ENCODE measurements at places on chromosomes 3 and 15. TPM values are rescaled to one million over a fixed set of nuclear protein-coding genes. Genes with fewer than 3 reads are reported as not detected.

The GOLGA8R gene
- 8.0 TPM for total RNA-seq

The KCNAB1 gene
- 33.1 TPM for total RNA-seq

The ADAMTS9 gene
- total RNA-seq, result 82.8 TPM

The SGO1 gene
- total RNA-seq, result 0.23 TPM

The TEX55 gene
- total RNA-seq, result not detected

The RMDN3 gene
- 23.6 TPM for total RNA-seq

DNA sequence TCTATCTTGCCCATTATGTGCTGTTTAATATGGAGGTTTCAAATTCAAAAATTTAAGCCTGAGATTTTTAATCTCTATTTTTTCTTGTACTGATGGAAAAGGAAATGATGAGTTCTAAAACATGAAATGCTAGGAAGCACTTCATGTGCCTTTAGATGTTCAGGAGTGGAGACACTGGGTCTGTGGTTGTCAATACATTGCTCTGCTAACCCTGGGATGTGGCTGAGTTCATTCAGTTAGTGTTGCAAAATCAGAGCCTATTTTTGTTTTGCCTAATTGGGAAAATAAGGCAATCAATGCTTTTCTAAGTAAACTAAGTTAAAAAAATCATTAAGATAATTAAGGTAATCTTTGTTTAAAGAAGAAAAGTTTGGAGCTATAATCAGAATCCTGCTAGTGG, 83.1 kb downstream of the DIPK2A start:
- no peak for DNase-seq

DNA sequence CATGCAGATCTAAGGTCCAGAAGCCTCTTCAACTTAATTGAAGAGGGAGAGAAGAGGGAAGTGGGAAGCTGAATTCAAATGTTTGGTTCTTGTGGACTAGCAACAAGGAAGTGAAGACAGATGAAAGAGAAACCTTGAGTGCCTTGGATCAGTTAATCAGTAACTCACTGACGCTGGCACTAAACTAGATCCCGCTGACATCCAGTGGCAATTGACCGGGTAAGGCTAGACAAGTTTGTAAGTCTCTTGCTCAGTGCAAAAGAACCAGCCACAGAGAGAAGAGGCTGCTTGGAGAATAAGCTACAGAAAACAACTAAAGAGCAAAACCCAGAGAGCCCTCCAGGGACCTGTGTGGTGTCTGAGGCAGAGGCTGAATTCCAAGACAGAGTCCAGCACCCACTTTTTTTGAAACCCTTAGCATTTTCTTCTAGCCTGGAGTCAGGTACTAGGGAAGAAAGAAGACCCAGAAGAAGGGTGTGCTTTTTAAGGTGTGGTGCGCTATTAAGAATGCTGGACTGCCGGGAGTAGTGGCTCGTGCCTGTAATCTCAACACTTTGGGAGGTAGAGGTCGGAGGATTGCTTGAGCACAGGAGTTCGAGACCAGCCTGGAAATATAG, 6.9 kb downstream of the PLCH1 start:
- DNase-seq, result no peak

- DNase-seq, result no peak
Measured at GRCh38 chr3:188170461-188171459, 16.8 kb downstream of the LPP start.

GRCh38 chr3:168051531-168052471, 43.9 kb downstream of the GOLIM4 start:
- DNase-seq, result no peak

DNA sequence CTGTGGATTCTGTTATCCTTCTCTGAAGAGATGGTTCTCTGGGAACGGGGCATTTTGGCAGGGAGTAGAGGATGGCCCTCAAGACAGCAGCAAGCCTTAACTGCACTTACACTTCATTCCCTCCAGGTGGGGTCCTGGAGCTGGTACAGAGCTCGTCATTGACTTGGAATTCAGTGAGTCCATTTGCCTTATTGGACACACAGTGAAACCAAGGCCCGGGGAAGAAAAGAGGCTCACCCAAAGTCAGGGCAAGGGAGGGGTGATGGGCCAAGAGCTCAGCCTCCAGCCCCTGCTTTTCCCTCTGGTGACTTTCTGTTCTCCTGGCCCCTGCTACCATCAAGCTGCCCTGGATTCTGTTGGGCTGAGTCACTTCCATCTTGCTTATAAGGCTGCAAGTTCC, 125.6 kb downstream of the ETFA start:
- DNase-seq, result no peak

- DNase-seq, result no peak
Measured at GRCh38 chr3:152157337-152157736, 111.4 kb upstream of the MBNL1 start.

DNA sequence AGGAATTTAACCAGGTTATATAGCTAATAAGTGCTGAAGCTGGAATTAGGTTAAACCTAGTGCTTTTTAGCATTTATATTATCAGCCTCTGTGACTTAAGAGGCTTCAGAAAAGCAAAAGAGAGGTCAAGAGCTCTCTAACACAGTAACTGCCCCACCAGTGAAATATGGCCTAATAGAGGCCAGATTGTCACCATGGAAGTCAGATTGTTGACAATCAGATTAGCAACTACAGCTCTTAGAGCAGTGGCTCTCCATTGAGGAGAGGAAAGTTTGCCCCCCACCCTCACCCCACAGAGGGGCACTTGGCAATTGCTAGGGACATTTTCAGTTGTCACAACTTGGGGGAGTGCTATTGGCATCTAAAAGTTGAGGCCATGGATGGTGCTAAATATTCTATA, 23.3 kb upstream of the LMOD3 start:
- no peak for DNase-seq

DNA sequence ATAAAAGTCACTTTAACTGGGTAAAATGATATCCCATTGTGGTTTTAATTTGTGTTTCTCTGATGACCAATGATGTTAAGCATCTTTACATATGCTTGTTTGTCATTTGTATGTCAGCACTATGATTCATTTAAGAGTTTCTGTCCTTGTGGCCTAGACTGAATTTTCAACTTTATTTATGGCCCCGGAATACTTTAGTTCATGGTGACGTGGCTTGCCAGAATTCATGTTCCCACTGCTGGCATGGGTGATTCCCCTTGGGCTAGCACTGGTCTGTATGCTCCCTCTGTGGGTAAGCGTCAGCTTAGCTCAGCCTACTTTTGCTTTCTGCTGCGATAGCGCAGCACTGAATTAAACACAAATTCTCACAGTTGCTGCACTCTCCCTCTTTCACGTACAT, 436.3 kb upstream of the SGO1 start:
- no peak for DNase-seq

DNA sequence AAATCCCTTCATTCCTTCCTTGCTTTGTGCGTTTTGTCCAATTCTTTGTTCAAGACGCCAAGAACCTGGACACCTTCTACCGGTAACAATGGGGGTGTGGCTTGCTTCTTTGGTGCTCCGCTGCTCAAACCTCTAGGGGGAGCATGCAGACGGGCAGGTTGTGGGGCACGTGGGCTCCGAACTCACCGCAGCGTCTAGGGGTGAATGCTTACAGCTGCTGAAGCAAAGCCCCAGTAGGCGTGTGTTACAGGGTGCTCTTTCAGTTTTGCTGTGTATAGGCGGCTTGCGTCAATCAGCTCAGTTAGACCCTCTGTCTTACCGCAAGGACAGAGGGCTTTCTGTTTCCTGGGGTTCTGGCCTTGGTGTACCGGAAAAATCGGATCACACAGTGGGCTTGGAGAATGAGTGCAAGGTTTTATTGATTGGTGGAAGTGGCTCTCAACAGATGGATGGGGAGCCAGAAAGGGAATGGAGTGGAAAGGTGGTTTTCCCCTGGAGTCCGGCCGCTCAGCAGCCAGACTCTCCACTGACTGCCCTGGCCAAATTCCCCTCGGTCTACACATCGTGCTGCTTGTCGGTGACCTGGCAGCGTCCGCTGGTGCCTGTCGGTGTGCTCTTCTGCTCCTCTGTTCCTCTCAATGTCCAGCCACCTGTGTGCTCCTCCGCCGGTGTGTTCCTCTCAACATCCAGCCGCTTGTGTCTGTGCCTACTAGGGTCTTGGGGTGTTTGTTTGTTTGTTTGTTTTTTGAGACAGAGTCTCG, 1.2 kb upstream of the LRRC34 start:
- DNase-seq, result no peak

DNA sequence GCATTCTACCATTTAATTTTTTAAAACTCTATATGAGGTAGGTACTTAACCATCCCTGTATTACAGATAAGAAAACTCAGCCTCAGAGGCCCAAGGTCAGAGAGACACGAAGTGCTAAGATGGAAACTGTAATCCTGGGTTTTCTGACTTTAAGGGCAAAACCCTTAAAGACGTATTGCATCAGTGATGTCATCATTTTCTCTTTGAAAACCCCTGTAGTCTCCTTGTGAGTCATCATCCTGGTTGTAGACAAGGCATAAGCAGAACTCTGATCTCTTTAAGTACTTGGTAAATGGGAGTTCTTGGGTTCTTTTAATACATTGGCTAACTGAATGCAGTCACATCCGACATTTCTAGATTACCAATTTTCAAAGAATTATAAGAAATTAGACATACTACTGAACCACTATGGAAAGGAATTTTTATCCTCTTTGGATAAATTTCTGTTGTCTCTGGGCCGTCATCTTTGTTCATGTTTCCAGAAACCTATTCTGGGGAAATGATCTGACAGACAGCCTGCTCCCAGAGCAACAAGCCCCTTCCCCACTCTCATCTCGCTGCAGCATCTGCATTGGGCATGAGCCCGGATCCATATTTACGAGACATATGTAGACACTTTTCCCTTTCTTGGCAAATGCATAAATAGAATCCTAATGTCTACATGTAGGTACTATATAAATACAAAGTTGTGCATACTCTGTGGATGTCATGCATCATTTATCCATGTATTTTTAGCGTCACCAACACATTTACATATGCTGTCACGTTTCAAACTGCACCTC, 48.7 kb upstream of the MDFIC2 start:
- DNase-seq, result no peak

DNA sequence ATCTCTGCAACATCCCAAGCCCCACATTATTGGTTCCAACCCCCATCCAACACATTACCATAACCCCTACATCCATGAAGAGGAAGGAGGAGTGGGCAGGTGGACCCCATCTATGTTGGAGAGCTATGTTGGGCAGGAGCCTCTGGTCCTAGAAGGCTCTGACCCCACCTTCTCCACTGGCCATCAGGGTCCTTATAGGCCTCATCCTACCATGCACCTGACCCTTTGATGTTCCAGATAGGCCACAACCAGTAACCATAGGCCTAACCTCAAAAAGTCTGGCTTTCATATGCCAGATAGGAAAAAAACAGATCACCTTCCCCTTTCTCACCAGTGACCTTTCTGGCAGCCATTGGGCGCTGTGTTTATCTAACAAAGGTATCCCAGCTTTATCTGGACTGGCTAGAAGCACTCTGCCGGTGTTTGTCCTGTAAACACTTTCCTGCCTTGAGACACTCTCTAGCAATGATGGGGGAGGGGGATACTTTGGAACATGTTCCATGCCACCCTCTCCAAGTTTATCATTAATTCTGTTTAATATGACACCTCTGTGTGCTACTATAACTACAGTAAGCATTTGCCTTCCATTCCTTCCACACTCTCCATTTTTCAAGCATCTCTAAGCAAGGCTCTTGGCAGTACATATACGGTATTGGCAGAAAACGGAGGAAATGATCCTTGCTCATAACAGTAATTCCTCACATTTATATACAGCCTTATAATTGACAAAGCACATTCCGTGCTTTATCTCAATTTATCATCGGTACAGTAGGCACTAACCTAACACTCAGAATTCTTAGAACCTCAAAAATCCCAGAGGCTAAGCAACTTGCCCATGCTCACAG, 377.1 kb downstream of the VPS13C start:
- no peak for DNase-seq

All from posterior vena cava (tissue), 2 donors.